ENCODE measurements at places on chromosomes 3 and 15. TPM values are rescaled to one million over a fixed set of nuclear protein-coding genes. Genes with fewer than 3 reads are reported as not detected.

HCLS1 gene
- polyA plus RNA-seq: 67.8 TPM

PPARG gene
- 218 TPM for polyA plus RNA-seq

ARPP19 gene
- 39.3 TPM for polyA plus RNA-seq

FGD5 gene
- polyA plus RNA-seq: 19.5 TPM

ADGRG7 gene
- polyA plus RNA-seq: not detected

HHATL gene
- polyA plus RNA-seq: 2.0 TPM

MINAR1 gene
- 0.22 TPM for polyA plus RNA-seq

ZNF501 gene
- 1.3 TPM for polyA plus RNA-seq

IL17RC gene
- polyA plus RNA-seq: 71.8 TPM

SLC15A2 gene
- 1.3 TPM for polyA plus RNA-seq

SNTN gene
- polyA plus RNA-seq: 0.06 TPM

STX19 gene
- 0.30 TPM for polyA plus RNA-seq

DPPA4 gene
- not detected for polyA plus RNA-seq

RNU5B-1 gene
- not detected for polyA plus RNA-seq

LRRC3B gene
- polyA plus RNA-seq: 0.10 TPM

KIF23 gene
- polyA plus RNA-seq: 0.61 TPM

APOD gene
- 70.3 TPM for polyA plus RNA-seq

PIGB gene
- polyA plus RNA-seq: 6.8 TPM

MESP2 gene
- 0.21 TPM for polyA plus RNA-seq

RTP1 gene
- polyA plus RNA-seq: not detected

PPP1R14D gene
- polyA plus RNA-seq: 1.2 TPM

GP9 gene
- 0.13 TPM for polyA plus RNA-seq

CCR5 gene
- 0.22 TPM for polyA plus RNA-seq

PLSCR5 gene
- polyA plus RNA-seq: not detected

RTP4 gene
- polyA plus RNA-seq: 1.1 TPM

ULK3 gene
- 24.7 TPM for polyA plus RNA-seq

LRRC49 gene
- polyA plus RNA-seq: 2.1 TPM

CRTAP gene
- polyA plus RNA-seq: 268 TPM

PPM1L gene
- 1.3 TPM for polyA plus RNA-seq

PP2D1 gene
- polyA plus RNA-seq: not detected

ADPRH gene
- 6.5 TPM for polyA plus RNA-seq

IFRD2 gene
- 114 TPM for polyA plus RNA-seq

CPNE9 gene
- 0.06 TPM for polyA plus RNA-seq

SLC22A14 gene
- polyA plus RNA-seq: 0.11 TPM

SERPINI1 gene
- 15.0 TPM for polyA plus RNA-seq

CHRM5 gene
- 0.01 TPM for polyA plus RNA-seq

SLC49A4 gene
- polyA plus RNA-seq: 7.3 TPM

IGSF10 gene
- 0.90 TPM for polyA plus RNA-seq

PDE8A gene
- polyA plus RNA-seq: 9.0 TPM

VIPR1 gene
- polyA plus RNA-seq: 1.6 TPM

CDC25A gene
- 0.19 TPM for polyA plus RNA-seq

NOX5 gene
- polyA plus RNA-seq: 0.02 TPM

GOLGA6B gene
- not detected for polyA plus RNA-seq

UROC1 gene
- polyA plus RNA-seq: not detected

ALDH1L1 gene
- 76.0 TPM for polyA plus RNA-seq

FBXO40 gene
- polyA plus RNA-seq: 0.02 TPM

TNFSF10 gene
- polyA plus RNA-seq: 23.3 TPM

NLGN1 gene
- polyA plus RNA-seq: 1.8 TPM

SLC22A13 gene
- polyA plus RNA-seq: 0.03 TPM

PAQR5 gene
- polyA plus RNA-seq: 0.11 TPM

OSBPL10 gene
- 3.8 TPM for polyA plus RNA-seq

THBS1 gene
- 44.6 TPM for polyA plus RNA-seq

KIF7 gene
- polyA plus RNA-seq: 0.78 TPM

GRK7 gene
- polyA plus RNA-seq: not detected

EIF2B5 gene
- polyA plus RNA-seq: 38.0 TPM

SPRED1 gene
- polyA plus RNA-seq: 10.9 TPM

C3orf20 gene
- not detected for polyA plus RNA-seq

SMAD3 gene
- 8.5 TPM for polyA plus RNA-seq

ZDHHC23 gene
- polyA plus RNA-seq: 1.3 TPM
